Fibroblast of villous mesenchyme (primary cell): ENCODE measurements at places on chromosomes 13 and 19.

- no peak for DNase-seq
Measured at GRCh38 chr13:33372251-33372919, 86.8 kb upstream of the STARD13 start.

- DNase-seq: no peak
Measured at GRCh38 chr13:98143157-98143553, 261 bp downstream of the FARP1 start.

GRCh38 chr13:32984857-32985626 is 31.2 kb upstream of the KL start:
- DNase-seq: peak; percentile 13

GRCh38 chr19:49398001-49398615 is 10.1 kb downstream of the KASH5 start:
- DNase-seq: no peak

GRCh38 chr19:11014403-11014911 is 53.6 kb downstream of the SMARCA4 start:
- DNase-seq: no peak

DNA sequence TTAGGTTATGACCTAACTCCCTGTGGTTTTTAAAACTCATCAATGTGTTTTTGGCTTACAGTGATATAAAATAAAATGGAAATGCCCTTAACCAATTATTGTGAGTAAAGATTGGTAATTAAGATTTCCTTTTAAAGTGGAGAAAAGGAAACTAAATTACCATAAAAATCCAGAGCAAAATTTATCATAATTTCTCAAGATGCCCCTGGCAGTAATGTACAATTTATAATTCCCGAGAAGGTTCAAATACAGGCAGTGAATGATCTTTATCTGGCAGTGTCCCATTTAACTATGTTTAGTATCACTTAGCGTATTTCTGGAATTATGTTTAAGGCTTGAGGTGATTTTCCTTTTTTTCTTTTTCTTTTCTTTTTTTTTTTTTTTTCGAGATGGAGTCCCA is 61.5 kb downstream of the ESD start:
- no peak for DNase-seq

- peak; percentile 78 for DNase-seq
Measured at GRCh38 chr13:95289020-95289444, 12.2 kb downstream of the ABCC4 start.

- no peak for DNase-seq
Measured at GRCh38 chr13:77737583-77738200, 40.2 kb downstream of the SLAIN1 start.

- DNase-seq: no peak
Measured at GRCh38 chr19:54947381-54947780, at the start of gene NLRP7. Gene NLRP7 (minus strand): TSS chr19:54947530.

DNA sequence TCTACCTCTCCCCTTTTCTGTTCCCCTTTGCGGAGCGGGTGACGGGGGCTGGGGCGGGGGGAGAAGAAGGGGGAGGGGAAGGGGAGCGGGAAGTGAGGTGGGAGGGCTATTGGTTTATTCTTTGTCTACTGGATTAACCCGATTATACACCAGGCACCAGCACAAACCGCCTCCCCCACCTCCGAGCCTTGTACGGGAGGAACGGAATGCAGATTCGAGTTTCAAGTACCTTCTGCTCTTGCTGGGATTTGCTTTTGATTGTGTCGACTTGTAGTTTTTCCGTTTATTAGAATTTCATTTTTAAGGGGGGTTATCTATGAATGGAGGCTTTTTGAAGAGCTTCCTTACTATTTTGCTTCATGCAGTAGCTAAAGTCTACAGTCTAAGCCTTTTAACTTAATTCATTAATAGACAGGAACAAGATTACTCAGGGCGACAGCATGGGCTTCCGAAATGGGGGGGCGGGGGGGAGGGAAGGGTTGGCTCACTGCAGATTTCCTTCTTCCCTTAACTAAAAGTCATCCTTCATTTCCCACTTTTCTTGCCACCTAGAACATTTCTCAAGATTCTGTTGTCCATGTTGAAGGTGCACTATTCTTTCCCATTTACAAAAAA is 937 bp upstream of the SPRY2 start:
- DNase-seq: peak; percentile 43

DNA sequence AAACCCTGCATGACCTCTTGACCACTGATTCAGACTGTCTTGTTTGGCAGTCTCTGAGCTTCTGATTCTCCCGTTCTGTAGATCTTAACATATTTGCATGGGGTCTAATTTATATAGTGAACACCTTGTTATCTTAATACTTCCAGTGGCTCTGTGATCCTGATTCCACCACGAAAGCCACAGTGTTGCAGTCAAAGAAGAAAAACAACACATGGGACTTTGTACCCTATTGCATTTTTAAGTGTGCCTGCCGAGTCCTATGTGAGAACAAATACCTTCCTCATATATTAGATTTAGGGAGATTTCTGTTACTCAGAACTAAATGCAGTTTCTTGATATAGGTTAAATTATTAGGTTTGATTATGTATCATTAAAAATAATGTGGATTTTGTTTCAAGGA is 12.3 kb upstream of the ZNF556 start:
- no peak for DNase-seq

DNA sequence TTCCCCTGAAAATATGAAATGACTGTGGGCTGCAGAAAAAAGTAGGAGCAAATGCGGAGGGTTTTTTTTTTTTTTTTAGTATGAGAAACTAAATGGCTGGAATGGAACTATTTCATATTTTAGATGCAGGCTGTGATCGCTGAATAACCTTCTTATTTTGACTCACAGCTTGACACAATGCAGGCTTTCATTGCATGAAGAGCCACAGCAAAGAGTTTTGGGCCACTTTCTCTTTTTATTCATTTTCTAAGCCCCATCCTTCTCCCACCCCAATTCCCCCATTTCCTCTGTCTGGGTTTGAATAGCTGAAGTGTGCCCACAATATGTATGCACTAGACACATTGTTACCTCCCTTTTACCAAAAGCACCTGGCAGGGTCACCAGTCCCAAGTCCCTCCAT is 125.9 kb downstream of the COG6 start:
- no peak for DNase-seq

GRCh38 chr13:100339411-100339940 is 249.1 kb downstream of the GGACT start:
- no peak for DNase-seq

DNA sequence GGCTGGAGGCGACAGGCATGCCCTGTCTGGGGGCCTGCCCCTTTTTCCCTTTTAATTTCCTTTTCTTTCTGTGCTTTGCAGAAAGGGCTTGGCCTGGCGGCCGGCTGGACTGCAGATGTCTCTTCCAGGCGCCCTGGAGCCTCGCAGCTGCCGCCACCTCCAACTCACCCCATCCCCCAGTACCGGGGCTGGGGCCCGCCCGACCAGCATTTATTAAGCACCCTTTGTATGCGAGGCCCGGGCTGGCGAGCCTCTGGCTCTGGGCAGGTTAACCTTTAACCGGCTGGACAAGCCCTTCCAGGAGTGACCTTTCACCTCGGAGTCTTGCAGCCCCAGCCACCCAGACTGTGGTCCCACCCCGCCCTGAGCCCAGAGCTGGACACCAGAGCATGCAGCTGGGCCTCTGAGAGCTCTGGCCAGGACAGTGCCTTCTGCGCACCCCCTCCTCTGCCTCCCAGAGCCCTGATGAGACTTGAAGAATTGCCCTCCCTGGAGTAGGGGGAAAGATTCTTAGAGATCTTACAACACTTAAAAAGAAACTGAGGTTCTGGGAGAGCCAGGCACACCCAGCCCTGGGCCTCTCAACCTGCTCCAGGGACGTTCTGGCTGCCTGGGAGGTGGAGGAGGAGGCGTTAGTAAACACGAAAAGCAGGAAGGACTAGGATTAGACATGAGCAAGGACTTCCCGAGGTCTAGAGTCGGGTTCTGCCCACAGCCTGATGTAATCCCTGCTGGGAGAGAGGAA is 1.1 kb upstream of the NR2F6 start:
- peak; percentile 55 for DNase-seq

DNA sequence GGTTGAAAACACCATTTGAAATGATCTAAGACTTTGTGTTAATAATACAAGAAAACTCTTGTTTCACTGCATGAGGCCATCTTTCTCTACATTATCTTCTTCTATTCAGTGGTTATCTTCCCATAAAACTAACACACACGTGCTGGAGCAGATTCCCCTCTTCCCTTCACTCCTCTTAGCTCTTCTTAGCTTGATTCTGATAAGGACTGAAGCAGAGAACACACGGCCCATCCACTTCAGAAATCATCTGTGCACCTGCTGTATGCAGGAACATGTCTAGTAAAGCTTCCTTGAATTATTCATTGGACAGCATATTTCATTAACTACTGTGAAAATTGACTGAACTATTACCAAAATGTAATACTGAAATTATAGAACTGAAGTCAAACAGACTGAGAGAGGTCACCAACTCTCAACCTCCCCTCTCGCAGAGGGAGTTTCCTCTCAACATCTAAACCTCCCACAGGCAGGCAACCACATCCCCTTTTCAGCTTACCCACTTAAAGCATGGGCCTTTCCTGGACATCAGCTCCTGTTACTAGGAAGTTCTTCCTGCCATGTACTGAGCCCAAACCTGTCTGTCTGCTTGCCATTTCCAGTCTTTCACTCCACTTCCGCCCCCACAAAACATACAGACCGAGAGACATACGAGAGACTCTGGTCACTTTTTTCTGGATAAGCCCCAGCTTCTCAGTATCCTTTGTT is 113.9 kb downstream of the CRYL1 start:
- DNase-seq: no peak

DNA sequence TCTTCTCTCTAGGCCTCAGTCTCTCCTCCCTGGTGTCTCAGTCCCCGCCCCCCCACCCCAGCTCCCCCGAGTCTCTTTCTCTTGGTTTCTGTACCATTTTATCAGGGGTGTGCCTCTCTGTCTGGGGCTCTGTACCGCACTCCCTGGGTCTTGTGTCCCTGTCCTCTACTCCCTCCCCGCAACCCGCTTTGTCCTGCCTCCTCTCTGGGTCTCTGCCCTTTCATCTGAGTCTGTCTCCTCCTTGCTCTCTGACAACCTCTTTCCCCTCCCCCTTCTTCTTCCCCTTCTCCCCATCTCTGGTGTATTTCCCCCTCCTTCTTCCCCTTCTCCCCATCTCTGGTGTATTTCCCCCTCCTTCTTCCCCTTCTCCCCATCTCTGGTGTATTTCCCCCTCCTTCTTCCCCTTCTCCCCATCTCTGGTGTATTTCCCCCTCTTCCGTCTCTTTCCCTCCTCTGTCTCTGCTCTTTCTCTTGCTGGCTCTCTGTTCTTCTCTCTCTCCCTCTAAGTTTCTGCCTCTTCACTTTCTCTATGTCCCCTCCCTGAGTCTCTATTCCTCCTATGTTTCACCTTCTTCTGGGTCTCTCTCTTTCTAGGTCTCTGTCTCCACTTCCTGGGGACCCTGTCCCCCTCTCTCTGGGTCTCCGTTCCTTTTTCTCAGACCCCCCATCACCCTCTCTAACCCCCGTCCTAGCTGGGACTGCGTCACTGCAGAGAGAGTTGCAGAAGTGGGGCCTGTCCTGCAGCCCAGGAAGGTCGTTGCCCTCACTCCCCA is 2.2 kb upstream of the KCNC3 start:
- no peak for DNase-seq

GRCh38 chr19:4374498-4375163 is 25.7 kb downstream of the SH3GL1 start:
- peak; percentile 87 for DNase-seq

DNA sequence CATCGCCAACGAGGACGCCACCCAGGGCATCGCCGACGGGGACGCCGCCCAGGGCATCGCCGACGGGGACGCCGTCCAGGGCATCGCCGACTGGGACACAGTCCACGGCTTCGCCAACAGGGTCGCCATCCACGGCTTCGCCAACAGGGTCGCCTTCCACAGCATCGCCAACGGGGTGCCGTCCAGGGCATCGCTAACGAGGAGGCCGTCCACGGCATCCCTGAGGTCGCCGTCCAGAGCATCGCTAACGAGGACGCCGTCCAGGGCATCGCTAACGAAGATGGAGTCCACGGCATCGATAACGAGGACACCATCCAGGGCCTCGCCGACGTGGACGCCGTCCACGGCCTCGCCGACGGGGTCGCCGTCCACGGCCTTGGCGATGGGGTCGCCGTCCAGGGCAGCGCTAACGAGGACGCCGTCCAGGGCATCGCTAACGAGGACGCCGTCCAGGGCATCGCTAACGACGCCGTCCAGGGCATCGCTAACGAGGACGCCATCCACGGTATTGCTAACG is 947.8 kb downstream of the TUBA3C start:
- DNase-seq: no peak
